ENCODE measurements at places on chromosomes 1 and 21. TPM values are rescaled to one million over a fixed set of nuclear protein-coding genes. Genes with fewer than 3 reads are reported as not detected.
A peak's percentile ranks its signal among the peaks of the same experiment; 100 is the strongest.

The CLEC20A gene
- not detected for total RNA-seq

DNA sequence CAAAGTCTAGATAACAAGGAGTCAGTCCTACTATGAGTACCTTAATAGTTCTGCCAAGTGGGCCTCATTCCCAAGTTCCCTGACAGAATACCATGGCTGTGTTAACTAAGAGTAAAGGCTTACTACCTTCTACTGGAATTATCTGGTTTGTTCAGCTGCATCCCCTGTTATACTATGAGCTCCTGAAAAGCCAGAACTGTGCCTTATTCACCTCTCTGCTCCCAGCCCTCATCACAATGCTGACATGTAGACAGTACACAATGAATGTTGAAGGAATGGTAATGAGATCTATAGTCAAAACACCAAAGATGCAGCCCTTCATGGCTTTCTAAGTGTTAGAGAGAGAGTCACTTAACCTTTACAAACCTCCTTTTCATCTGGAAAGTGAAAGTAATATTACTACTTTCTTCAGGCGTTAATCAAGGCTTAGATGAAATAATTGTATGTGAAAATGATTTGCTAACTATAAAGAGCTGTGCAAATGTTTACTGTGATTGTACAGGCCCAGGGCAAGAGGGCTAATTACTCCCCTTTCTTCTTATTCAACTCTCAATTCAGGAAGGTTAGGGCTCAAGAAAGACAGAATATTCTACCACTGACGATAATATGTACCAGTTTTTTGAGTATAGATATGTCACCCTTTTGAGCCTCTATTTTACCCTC lies 70.3 kb upstream of the MROH9 start:
- no peak for DNase-seq

The TLR5 gene
- 2.4 TPM for total RNA-seq

DNA sequence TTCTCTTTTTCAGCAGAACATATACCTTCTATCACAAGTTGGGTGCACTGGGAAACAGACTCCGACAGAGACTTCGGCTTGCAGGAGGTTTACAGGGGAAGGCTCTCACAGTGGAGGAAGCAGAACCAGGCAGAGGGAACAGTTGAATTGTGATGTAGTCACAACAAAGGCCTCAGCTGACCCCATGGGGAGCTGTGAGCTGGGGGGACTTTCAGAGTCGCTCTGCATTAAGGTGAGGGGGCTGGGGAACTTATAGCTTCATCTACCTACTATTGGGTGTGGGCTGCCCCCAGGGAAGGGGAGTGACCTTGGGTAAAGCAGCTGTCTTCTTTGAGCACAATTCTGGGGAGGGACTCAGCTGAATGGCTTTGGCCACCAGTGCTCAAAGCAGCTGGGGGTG lies 94.9 kb upstream of the POU3F1 start:
- no peak for DNase-seq

The CDC20 gene
- 257 TPM for total RNA-seq

DNA sequence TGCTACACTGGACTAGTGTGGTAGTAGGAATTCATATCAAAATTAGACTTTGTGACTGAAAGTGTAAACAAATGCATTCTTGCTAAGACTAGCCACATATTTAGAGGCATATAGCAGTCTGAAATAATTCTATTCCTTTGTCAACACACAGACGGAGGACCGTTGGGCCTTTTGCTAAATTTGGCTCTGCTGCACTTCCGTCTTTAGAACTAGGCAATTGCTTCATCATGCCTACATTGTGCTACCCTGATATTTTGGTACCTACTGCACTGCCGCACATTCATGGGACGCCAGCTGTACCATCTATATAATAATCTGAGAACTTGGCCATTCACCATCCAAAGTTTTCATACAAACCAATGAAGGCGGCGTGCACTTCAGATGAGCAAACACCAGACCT lies 346.8 kb downstream of the KIF26B start:
- DNase-seq, result no peak

DNA sequence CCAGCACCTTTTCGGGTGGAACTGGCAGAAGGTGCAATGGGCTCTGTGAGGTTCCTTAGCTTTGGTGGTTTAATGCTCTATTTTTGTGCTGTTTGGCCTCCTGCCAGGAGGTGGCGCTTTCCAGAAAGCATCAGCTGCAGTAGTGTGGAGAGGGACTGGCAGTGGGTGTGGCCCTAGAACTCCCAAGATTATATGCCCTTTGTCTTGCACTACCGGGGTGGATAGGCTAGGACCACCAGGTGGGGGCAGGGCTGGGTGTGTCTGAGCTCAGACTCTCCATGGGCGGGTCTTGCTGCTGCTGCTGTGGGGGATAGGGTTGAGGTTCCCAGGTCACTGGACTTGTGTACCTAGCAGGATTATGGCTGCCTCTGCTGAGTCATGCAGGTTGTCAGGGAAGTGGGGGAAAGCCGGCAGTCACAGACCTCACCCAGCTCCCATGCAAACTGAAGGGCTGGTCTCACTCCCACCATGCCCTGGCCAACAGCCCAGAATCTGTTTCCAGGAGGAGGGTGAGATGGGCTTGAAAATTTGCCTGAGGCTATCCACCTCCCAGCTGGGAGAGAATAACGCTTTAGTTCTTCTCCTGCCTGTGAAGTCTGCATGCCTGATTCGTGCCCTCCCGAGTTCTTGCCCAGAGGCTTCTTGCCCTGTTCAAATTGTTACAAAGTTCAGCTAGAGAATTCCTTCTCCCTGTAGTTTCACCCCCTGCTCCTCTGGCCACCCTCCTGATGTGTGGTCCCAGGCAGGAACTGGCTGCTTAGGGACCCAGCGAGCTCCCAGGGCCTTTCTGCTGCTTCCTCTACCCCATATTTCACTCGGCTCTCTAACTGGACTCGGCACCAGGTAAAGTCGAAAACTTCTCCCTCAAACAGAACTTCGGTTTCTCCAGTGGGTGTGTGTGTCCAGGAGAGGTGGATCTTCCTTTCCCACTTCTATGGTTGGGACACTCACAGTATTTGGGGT lies 76.5 kb upstream of the BTG3 start:
- peak; percentile 67 for DNase-seq

- no peak for DNase-seq
Observed at GRCh38 chr1:65256860-65257708, 52.3 kb upstream of the DNAJC6 start.

Measured in SJSA1 (cell line).